Karpas-422 (cell line): ENCODE measurements at places on chromosomes 4 and X.
A peak's percentile ranks its signal among the peaks of the same experiment; 100 is the strongest.

GRCh38 chrX:50941638-50942037 lies 31.1 kb downstream of the BMP15 start:
- DNase-seq: peak; percentile 73
- H3K4me3 ChIP-seq: no peak overlapping the region
- H3K36me3 ChIP-seq: no peaks in the 10 kb centered on the region
- H3K4me1 ChIP-seq: no peaks in the 10 kb centered on the region
- H3K27me3 ChIP-seq: no peaks in the 10 kb centered on the region
- no peak overlapping the region for H3K27ac ChIP-seq

GRCh38 chr4:100391086-100391485 lies 126.7 kb downstream of the EMCN start:
- no peaks in the 10 kb centered on the region for H3K27me3 ChIP-seq
- H3K36me3 ChIP-seq: no peaks in the 10 kb centered on the region
- no peak overlapping the region for H3K27ac ChIP-seq
- no peak for DNase-seq

GRCh38 chrX:100680756-100681155 lies 36.8 kb downstream of the SRPX2 start:
- DNase-seq: no peak
- no peak overlapping the region for H3K4me3 ChIP-seq
- H3K27ac ChIP-seq: no peak overlapping the region
- no peaks in the 10 kb centered on the region for H3K4me1 ChIP-seq
- no peaks in the 10 kb centered on the region for H3K27me3 ChIP-seq
- H3K36me3 ChIP-seq: no peaks in the 10 kb centered on the region

DNA sequence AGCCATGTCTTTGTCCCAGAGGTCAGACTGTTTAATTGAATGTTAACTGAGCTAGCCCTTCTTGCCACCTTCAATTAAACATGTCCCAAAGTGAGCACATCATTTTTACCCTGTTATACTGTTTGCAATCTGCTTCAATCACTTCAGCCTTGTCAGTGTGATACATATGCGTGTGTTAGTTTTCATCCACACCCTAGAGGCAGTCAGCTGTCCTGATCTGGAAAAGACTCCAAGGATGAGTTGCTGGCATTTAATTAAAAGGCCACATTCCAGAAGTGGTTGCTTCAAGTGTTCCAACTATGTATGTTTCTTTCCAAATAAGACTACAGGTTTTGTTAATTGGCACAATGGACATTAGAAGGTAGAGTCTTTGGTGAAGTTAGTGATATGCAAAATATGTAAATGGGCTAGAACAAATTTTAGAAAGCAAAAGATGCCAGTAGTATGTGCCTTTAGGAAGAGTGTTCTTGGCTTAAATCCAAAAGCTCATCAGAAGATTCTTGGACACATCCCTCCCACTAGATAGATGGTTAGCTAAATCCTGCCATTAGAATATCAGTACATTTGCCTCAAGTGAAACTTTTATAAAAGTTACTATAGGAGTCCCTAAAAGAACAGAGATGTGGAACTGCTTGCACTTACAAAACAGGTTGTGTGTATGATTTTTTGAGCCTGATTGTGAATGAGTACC lies 79.5 kb upstream of the SLIT2 start:
- H3K4me1 ChIP-seq: no peaks in the 10 kb centered on the region
- H3K4me3 ChIP-seq: no peak overlapping the region
- no peak for DNase-seq
- H3K27ac ChIP-seq: no peak overlapping the region
- H3K36me3 ChIP-seq: no peaks in the 10 kb centered on the region

DNA sequence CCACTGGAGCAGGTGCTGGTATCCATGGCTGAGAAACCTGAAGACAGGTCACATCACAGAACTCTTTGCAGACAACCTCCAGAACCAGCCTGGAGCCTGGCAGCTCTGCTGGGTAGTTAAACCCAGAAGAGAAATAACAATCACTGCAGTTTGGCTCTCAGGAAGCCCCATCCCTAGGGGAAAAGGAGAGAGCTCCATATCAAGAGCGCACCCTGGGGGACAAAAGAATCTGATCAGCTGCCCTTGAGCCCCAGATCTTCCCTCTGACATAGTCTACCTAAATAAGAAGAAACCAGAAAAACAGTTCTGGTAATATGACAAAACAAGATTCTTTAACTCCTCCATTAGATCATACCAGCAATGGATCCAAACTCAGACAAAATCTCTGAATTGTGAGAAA lies 823.2 kb upstream of the FRG1 start:
- no peaks in the 10 kb centered on the region for H3K36me3 ChIP-seq
- peaks cover 30% of the 10 kb centered on the region for H3K4me1 ChIP-seq
- H3K27me3 ChIP-seq: no peaks in the 10 kb centered on the region
- no peak overlapping the region for H3K4me3 ChIP-seq
- H3K27ac ChIP-seq: no peak overlapping the region

GRCh38 chr4:156598138-156598681 lies 373.4 kb downstream of the PDGFC start:
- no peak overlapping the region for H3K27ac ChIP-seq
- no peaks in the 10 kb centered on the region for H3K36me3 ChIP-seq
- H3K4me3 ChIP-seq: no peak overlapping the region

DNA sequence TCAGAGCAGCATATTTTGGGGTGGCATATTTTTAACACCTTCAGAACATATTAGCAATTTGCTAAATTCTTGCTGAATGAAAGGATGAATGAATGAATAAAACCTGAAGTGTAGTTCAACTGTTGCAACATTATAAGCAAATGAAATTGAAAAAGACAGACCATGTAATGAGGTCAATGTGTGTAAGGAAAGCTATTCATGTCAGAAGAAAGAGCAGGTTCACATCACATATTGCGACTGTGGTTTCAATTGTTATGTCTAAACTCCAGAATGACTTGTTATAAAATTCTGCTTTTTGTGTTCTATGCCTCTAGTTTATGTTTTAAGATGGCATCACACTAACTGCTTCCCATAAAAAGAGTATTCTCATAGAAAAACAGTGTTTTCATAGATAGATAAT lies 32.9 kb upstream of the DSPP start:
- no peaks in the 10 kb centered on the region for H3K4me1 ChIP-seq
- H3K36me3 ChIP-seq: no peaks in the 10 kb centered on the region
- H3K27ac ChIP-seq: no peak overlapping the region
- H3K4me3 ChIP-seq: no peak overlapping the region
- DNase-seq: no peak
- no peaks in the 10 kb centered on the region for H3K27me3 ChIP-seq

DNA sequence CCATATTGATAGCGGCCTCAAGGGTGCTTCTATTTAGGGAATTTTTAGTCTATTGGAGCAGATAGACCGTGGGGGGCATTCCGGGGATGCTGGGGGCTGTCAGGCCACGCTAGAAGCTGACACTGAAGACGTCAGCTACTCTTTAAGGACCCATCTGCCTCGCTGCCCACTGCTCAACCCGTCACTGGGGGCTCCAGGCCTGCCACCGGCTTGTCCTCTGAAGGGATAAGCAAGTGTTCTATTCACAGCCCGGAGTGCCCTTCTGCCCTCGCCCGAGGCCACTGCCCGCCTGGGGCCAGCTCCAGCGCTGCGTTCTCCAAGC lies 679 bp upstream of the MSL3 start:
- no peak overlapping the region for H3K27ac ChIP-seq
- peaks cover 15% of the 10 kb centered on the region; the same call in 1 of the 2 replicates for H3K36me3 ChIP-seq
- no peaks in the 10 kb centered on the region for H3K27me3 ChIP-seq
- H3K4me3 ChIP-seq: peak overlapping the region; percentile 62

DNA sequence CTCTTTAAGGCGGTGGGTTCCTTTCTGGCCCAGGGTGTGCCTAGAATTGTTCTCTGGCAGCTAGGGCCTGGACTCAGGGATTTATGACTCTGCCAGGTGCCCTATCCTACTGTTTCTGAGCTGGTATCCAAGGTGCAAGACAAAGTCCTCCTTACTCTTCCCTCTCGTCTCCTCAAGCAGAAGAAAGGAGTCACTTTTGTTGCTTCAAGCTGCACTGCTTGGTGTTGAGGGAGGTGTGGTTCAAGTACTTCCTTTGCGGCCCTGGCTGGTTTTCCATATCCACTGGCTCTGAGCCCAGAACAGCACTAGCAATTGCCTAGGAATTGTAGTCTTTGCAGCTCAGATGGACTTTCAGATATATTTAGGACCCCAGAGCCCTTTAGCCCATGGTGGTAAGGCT lies 39.3 kb downstream of the RTL3 start:
- no peak for DNase-seq
- no peak overlapping the region for H3K4me3 ChIP-seq
- no peak overlapping the region for H3K27ac ChIP-seq
- H3K4me1 ChIP-seq: no peaks in the 10 kb centered on the region

GRCh38 chr4:53935780-53936179 lies 128.6 kb downstream of the CHIC2 start:
- H3K4me3 ChIP-seq: no peak overlapping the region
- H3K27me3 ChIP-seq: no peaks in the 10 kb centered on the region
- no peak overlapping the region for H3K27ac ChIP-seq
- no peaks in the 10 kb centered on the region for H3K36me3 ChIP-seq
- DNase-seq: no peak

GRCh38 chrX:119604766-119605463 lies 1.3 kb downstream of the NKRF start:
- H3K36me3 ChIP-seq: no peaks in the 10 kb centered on the region; the same call in 1 of the 2 replicates
- H3K4me1 ChIP-seq: peaks cover 24% of the 10 kb centered on the region
- no peak for DNase-seq
- H3K27me3 ChIP-seq: no peaks in the 10 kb centered on the region
- peak overlapping the region; percentile 80 for H3K27ac ChIP-seq

DNA sequence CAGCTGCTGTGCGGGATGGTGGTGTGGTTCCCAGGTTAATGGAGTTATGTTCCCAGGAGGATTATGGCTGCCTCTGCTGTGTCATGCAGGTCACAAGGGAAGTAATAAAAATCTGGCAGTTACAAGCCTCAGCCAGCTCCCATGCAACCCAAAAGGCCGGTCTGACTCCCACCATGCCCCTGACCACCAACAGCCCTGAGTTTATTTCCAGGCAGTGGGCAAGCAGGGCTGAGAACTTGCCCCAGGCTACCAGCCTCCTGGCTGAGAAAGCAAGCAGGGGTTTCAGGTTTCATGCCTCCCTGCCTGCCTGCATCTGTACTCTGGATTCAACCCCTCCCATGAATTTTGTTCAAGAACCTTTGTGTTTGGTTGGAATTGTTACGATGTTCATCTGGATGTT lies 732.7 kb upstream of the POU3F4 start:
- no peaks in the 10 kb centered on the region for H3K4me1 ChIP-seq
- no peak for DNase-seq
- no peak overlapping the region for H3K27ac ChIP-seq

DNA sequence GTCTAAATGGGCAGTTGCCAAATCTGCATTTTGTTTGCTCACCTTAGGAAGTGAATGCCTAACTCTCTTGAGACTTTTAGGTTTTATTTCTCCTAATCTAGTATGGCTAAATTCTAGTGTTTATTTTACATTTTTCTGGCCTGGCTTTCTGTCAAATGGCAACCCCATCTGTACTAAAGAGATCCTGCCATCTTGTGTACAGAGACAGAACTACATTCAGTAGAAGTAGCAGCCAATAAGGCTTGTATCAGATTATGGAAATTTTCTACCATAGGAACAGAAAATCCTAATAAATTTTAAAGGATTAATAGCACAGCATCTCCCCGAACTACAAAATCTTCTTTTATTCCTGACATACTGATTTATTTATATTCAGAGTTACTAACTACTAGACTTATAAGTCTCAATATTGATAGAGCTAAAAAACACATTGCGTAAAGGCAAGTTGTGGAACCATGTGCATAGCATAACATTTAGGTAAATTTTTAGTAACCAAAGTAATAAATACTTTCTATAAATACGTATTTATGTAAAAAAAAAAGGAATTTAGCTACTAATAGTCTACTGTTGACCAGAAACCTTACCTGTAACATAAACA lies 45.5 kb downstream of the TMEM144 start:
- H3K27ac ChIP-seq: no peak overlapping the region
- no peaks in the 10 kb centered on the region for H3K36me3 ChIP-seq
- H3K4me3 ChIP-seq: no peak overlapping the region
- H3K4me1 ChIP-seq: no peaks in the 10 kb centered on the region
- peak; percentile 81 for DNase-seq

- peaks cover 14% of the 10 kb centered on the region for H3K4me1 ChIP-seq
- peak overlapping the region; percentile 72 for H3K4me3 ChIP-seq
- no peak overlapping the region for H3K27ac ChIP-seq
Measured at GRCh38 chrX:85244450-85245211, 840 bp downstream of the ZNF711 start.

- H3K27ac ChIP-seq: no peak overlapping the region
- H3K4me1 ChIP-seq: no peaks in the 10 kb centered on the region
- no peaks in the 10 kb centered on the region for H3K27me3 ChIP-seq
Measured at GRCh38 chr4:190121759-190122158, 51.8 kb upstream of the DUX4 start.

DNA sequence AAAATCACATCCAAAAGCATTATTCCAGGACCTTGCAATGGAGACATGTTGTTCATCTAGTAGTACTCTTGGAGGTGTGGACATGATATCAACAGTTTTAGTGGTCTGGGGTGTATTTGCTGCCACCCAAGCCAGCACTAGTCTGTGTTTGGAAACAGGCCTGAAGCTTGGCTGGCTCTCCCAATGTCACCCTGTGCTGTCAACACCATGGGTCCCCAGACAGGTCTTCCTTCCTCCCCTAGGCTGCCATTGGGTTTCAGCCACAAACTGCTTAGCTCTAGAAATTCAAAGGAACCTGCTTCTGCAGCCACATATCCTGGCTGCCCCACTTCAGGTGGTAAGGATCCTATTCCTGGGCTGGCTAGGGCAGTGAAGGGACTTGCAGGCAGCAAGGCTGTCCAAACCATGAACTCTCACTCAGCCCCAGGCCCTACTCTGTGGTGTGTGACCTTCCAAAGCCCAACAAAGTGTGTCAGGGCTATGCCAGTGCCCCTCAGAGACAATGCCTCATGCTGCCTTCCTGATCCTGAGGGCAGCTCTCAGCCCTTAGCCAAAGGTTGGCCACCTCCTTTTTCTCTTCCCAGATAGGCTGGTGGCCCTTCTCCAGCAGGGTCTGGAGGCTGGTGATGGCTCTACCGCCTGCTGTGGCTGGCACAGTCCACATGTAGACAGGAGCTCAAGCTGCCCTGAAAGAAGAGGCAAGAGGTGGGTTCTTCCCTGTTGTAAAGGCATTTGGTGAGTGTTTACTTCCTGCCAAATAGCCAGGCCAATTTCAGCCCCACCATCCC lies 18.3 kb downstream of the AMER1 start:
- no peak overlapping the region for H3K27ac ChIP-seq
- DNase-seq: no peak
- H3K4me3 ChIP-seq: no peak overlapping the region
- H3K4me1 ChIP-seq: peaks cover 7% of the 10 kb centered on the region
- H3K27me3 ChIP-seq: no peaks in the 10 kb centered on the region

DNA sequence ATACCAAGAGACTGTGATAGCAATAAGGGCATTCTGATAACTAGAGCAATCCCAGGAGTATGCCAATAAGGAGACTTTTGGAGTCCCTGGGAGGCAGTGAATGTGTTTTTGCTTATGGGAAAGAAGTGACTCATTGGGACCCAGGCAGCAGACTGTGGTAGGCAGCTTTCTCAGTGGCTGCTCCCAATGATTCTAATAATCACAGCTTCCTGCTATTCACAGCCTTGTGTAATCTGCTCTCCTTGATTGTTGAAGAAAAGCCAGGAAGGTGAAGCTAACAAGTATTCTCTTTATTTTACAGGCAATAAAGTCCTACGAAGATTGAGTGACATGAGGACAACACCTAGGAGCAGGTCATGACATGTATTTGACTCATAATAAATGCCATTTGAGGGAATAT lies 70.3 kb upstream of the DDX60 start:
- no peaks in the 10 kb centered on the region for H3K27me3 ChIP-seq
- no peaks in the 10 kb centered on the region for H3K4me1 ChIP-seq
- DNase-seq: no peak
- H3K4me3 ChIP-seq: no peak overlapping the region
- H3K36me3 ChIP-seq: no peaks in the 10 kb centered on the region

GRCh38 chr4:56768763-56769162 lies 52.7 kb downstream of the SPINK2 start:
- H3K27me3 ChIP-seq: no peaks in the 10 kb centered on the region
- H3K4me1 ChIP-seq: no peaks in the 10 kb centered on the region
- DNase-seq: no peak
- H3K27ac ChIP-seq: no peak overlapping the region
- no peak overlapping the region for H3K4me3 ChIP-seq
- no peaks in the 10 kb centered on the region for H3K36me3 ChIP-seq
